ENCODE measurements at places on chromosomes 16 and 17.

GRCh38 chr17:75531721-75532072, 6.2 kb downstream of the LLGL2 start:
- ATAC-seq: no peak

- ATAC-seq: no peak
Measured at GRCh38 chr17:70181376-70181775, 12.0 kb downstream of the KCNJ2 start.

DNA sequence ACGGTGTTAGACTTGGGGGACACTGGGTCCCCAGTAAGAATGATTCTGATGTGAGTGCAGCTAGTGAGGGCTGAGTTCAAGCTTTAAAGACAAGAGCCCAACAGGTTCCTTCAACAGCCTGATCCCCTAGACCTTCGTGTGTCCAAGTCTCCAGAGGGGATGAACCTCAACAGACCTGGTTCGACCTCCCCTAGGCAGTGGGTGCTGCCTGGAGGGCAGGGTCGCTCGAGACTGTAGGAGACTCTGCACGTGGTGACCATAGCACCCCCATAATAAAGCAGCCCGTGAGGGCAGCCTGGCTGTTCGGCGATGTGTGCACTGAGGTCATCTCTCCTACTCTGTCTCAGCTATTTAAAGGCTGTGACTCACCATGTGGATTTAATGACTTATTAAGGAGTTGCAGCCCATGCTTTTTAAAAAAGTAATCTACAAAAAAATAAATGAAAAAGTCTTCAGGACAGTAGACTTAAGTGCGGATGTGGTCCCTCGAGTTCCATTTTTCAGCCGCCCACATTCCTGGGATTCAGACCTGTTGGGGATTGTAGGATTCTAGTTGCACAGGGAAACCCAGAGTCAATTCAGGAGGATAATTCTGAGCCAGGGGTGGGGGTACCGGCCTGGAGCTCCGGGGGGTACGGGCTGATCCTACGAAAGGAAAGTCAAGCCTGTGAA, 23.4 kb upstream of the METRNL start:
- ATAC-seq: no peak

- ATAC-seq: peak; percentile 62
Measured at GRCh38 chr17:7841396-7841914, 7.4 kb downstream of the KDM6B start.

DNA sequence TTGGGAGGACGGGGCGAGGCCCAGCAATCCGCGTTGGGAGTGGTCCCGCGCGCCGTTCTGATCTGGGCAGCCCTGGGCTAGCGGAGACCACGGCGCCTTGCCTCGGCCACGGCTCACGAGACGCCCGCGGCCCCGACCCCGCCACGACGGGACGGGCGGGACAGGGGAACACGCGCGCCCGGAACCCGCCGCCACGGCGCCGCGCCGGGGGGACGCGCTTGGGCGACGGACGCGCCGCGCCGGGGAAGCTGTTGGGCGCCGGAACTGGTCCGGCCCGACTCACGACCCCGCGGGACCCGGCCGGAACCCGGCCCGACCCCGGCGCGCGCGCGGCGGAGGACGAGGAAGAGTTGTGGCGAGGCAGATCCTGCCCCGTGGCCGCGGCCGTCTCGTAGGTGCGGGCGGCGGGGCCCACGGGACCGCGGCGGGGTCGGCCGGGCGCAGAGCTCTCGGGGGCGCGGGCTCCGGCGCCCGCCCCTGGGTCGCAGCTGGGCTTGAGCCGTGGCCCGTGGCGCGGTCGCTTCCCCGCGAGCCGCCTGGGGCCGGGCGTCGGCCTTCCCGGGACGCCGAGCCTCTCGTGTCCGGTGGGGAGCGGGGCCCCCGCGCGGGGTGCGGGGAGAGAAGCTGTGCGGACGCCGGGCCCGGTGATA, at the start of gene ACSF3:
TSS of gene ACSF3 (plus strand) at position 251 of the 650 bp plus-strand sequence. CDS start 6,830 bp downstream, outside the sequence.
- ATAC-seq: peak; percentile 63

GRCh38 chr16:86902656-86903001, 324.3 kb downstream of the FOXL1 start:
- ATAC-seq: no peak

- ATAC-seq: no peak
Measured at GRCh38 chr16:22093996-22094395, 1.7 kb downstream of the VWA3A start.

GRCh38 chr17:62078009-62078408, 12.9 kb upstream of the MED13 start:
- no peak for ATAC-seq

DNA sequence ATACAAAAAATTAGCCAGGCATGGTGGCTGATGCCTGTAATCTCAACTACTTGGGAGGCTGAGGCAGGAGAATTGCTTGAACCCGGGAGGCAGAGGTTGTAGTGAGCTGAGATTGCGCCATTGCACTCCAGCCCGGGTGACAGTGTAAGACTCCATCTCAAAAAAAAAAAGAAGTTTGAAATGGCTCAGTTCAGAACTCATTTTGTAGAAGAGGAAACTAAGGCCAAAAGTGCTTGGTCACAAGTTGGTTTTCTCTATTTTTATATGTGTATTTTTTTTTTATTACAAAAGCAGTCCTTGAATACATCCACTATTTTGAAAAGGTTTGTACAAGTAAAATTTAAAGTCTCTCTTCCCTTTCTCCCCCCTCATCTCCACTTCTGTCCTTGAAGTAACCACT, 5.5 kb downstream of the TAC4 start:
- no peak for ATAC-seq

- no peak for ATAC-seq
Measured at GRCh38 chr17:53630115-53630514, 192.6 kb upstream of the KIF2B start.

- no peak for ATAC-seq
Measured at GRCh38 chr16:4381072-4381934, 9.7 kb downstream of the VASN start.

DNA sequence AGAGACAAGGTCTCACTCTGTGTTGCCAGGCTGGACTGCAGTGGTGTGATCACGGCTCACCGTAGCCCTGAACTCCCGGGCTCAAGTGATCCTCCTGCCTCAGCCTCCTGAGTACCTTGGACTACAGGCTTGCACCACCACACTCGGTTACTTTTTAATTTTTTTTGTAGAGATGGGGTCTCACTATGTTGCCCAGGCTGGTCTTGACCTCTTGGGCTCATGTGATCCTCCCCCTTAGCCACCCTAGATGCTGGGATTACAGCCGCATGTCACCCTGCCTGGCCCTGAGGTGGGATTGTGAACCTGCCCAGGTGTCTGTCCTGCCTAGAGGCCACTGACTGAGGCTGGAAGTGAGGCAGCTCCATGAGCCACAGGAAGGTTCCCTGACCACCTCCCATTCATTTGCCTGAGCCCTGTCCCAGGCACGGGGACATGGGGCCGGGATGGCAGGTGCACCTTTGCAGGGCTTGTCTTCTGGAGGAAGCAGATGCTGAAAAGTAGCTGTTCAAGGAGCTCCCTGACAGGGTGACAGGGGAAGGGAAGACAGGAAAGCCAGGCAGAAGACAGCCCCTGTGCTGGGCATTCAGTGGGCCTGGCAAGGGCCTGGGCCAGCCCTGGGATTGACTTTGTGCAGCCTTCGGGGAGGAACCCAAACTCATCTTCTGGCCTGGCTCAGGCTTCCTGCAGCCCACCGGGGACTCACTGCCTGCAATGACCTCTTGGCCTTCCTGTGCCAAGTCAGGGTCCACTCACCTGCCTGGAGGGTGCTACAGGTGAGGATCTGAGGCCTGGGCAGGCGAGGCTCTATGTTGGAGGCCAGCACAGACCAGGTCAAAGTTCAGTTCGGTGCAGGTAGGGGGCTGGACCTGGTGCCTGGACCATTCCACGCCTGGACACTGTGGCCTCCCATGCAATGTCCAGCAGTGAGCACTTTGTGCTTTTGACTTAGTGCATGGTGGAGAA, 8.1 kb upstream of the NOTUM start:
- no peak for ATAC-seq

GRCh38 chr17:45405250-45406086, 27.2 kb downstream of the ARHGAP27 start:
- no peak for ATAC-seq

- ATAC-seq: no peak
Measured at GRCh38 chr16:54422569-54422978, 136.0 kb upstream of the IRX3 start.

DNA sequence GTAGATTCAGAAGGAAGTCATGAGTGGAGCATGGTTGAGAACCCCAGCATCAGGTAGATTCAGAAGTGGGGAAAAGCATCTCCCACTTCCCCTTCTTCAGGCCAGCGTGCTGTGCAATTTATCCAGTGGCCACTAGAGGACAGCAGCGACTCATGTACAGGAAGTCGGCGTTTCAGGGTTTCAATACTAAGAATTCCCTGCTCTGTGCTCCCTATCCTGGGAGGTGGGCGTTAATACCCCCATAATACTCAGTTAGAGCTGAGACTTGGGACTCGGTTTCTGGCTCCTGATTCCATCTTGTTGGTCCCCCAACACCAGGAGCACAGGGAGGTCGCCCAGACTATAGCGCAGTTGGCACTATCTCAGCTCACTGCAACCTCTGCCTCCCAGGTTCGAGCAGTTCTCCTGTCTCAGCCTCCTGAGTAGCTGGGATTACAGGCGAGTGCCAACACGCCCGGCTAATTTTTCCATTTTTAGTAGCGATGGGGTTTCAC, 75.3 kb upstream of the AMZ2 start:
- peak; percentile 83 for ATAC-seq

GRCh38 chr17:19397556-19398041, 10.6 kb upstream of the MFAP4 start:
- no peak for ATAC-seq

DNA sequence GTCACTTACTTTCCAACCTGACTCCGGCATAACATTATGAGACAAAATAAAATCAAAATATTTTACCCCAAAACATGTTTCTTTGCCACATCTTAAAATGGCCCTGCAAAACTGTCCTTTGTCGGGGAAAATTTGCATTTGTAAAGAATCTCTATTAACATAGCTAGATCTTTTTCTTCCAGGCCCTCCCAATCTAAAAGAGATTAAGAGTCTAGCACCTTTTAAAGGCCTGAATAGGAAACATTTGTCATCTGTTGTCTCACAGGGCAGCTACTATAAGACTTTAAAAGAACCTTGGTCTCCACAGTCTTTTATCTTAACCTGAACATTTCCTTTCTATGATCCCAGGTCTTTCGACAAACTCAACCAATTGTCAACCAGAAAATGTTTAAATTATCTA, 18.1 kb upstream of the DHRS7B start:
- no peak for ATAC-seq

DNA sequence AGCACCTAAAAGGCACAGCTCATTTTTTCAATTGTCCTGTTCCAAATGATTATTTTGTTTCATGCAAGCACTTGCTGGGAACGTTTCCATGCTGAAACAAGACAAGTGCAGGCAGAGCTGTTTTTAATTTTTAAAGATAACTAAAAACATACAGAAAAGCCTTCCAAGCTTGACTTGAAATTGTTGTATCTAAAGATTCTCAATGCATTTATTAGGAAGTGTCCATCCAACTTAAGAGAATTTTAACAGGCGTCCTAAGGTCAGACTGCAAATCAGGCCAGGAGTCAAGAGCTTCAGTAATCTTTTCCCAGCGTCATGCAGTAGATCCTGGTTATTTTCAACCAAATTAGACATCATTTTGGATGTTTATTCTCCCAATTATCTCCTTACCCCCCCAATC, 702.8 kb downstream of the KCNJ2 start:
- ATAC-seq: no peak

- peak; percentile 55 for ATAC-seq
Measured at GRCh38 chr17:39676198-39676819, 8.1 kb downstream of the PNMT start.

- no peak for ATAC-seq
Measured at GRCh38 chr17:1498869-1499268, 6.4 kb upstream of the MYO1C start.

DNA sequence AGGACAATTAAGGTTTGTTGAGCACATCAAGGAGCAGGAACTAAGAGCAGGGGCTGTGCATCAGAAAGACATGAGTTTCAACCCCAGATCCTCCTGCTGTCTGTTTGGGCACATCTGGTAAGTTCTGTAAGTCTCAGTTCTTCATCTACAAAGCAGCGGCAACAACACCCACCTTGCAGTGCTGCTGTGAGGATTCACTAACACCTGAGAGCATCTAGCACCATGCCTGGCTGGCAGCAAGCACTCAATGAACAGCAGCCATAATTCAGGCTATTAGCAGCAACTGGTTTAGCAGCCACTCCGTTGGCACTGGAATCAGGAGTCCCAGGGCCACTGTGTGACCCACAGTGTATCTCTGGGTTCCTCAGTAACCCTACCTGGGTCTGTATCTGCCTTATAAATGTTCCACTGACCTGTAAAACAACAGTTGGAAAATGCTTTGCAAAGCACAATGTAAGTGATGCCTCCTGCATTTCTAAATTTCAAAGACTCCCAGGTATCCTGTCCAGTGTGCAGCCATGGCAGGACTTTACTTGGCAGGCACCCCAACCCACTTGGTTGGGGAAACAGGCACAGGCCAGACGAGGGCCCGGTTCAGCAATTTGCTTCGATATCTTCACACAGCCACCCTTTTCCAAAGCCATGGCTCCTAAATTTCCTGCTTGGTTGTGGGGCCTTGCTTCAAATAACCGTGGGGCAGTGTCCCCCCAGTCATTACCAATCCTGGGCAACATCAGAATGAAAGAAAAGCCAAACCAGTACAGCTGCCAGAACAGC, 4.2 kb downstream of the ST3GAL2 start:
- no peak for ATAC-seq

DNA sequence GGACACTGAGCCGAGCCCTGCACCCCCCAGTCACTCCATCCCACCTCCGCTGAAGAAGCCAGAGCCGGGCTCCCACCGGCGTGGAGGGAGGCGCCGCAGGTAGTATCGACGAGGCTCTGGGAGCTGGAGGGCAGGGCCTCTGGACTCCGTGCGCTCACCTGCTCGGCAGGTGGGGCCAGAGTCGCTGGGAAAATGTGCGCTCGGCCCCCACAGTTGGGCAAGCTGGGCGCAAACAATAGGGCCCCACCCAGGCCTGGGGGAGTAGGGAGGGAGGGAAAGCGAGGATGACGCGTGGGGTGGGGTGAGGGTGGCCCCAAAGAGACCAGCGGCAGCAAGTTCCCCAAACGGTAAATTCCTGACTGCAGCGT, 668 bp downstream of the JUP start:
- ATAC-seq: no peak

DNA sequence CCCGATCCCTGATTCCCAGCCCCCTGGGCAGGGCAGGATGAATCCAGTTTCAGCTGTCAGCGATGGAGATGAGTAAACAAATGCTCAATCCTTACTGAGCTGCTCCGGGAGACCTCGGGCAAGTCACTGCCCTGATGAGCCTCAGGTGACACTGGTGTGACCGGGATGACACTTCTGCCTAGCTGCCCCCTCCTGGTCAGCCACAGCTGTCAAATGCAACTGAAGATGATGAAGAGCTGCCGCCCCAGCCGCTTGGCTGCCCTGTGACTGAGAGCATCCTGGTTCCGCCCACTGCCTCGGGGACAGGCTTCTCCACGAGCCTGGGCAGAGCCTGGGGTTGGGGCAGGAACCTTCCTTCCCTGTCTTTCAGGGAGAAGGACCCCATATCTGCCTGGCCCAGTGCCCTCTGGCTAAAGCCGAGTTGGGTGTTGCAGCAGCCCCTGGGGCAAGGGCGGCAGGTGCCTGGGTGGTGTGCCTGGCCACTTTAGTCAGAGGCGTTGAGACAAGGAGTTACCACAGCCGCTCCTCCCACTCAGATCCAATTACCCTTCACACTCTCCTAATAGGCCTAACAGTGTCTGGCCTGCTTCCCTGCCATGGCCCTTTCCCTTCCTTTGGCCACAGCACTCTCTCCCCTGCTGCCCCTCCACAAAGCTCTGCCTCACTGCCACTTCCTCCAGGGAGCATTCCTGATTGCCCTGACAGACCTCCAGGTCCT, 5.5 kb downstream of the CCL17 start:
- ATAC-seq: no peak

GRCh38 chr17:49460401-49460800, 34.7 kb upstream of the NGFR start:
- ATAC-seq: no peak

GRCh38 chr17:68321556-68321954, 30.3 kb downstream of the ARSG start:
- ATAC-seq: no peak

Data from activated CD4-positive, CD25-positive, alpha-beta regulatory T cell treated with anti-CD3 and anti-CD28 coated beads, Interleukin-2, amount 50 U/mL, for 24 hours (primary cell).